Cerebellum (tissue), 4 donors: ENCODE measurements at places on chromosomes 2 and 18.

DNA sequence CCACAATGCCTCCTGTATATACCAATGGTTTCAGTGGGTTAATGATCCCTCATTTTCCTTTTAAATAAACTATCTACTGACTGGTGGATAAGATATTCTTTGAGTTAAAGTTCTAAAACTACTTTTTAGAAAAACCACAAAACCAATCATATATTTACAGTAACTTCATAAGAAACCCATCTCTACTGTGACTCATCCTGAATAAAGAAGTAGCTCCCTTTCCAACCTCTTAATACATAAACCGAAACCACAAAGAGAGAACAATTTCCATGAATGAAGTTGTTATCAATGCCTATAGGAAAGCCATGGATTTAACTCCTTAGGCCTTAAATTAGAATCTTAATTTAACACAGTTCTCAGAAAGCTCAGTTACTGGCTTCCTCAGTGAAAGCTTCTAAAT, 227.0 kb upstream of the SMAD7 start:
- no peak for DNase-seq

DNA sequence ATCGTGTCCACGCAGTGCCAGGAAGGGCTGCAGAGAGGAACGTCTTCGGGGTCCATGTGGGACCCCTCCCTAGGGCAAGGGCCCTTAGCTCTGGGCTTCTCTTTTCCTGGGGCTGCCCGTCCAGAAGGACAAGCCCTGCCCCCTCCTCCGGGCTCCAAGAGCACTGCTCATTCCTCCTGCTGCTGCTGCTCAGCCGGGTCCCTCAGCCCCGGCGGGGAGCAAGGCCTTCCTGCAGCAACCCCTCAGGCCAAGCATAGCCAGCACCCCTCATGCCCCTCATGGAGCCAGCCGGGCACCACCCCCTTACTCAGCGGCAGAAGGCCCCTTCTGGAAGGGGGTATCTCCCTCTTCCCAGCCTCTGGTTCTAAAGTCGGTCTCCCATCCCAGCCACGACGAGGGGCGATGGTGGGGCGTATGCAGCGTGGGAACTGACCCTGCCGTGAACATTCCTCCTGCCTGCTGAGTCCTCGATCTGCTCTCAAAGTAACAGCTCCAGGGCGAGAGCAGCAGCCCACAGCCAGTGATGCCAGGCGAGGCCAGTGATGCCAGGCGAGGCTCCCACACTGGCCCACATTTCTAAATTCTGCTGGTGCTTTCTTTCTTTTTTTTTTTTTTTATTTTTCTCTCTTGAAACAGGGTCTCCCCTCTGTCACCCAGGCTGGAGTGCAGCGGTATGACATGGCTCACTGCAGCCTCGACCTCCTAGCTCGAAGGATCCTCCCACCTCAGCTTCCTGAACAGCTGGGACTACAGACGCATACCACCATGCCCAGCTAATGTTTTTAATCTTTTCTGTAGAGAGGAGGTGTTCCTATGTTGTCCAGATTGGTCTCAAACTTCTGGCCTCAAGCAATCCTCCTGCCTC, 99.7 kb downstream of the HDAC4 start:
- no peak for DNase-seq

- peak; percentile 90 for DNase-seq
These were observed 358.0 kb downstream of the HRH4 start for GRCh38 chr18:24818441-24818840.

DNA sequence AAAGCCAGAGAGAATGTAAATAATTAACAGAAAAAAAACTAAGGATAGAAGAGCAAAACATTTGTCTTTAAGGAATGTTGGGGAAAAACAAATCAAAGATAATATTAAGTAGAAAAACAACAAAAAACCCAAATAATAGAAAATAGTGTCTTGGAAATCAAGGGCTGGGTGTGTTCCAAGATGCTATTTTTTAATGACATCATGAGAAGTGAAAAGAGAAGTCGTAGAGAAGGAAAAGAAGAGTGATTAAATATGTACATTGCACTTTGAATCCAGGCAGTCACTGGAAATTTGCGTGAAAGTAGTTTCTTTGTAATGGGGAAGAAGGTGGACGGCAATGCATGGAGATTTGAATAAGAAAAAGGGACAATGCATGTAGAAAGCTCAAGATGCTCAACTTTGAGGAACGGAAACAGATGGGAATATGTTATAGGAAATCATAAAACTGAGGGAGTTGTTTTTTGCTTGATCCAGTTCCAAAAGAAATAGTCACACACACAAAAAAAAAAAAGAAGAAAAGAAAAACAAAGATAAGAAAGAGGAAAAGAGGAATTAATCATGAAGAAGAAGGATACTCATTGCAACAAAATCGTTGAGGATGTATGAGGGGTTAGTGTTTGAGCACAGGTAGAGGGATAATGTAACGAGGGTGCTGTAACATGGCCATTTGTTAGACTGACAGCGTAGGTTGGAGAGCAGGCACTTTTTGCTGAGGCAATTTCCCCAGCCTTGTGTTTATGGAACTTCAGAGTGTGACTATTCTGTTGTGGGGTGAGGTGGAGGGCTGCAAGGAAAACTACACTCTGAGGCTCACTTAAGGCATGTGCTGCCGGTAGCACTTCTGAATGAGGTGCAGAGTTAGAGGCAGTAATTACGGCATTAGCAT, 184.1 kb downstream of the CALCRL start:
- no peak for DNase-seq

GRCh38 chr2:45843136-45843535, 191.7 kb downstream of the PRKCE start:
- no peak for DNase-seq

DNA sequence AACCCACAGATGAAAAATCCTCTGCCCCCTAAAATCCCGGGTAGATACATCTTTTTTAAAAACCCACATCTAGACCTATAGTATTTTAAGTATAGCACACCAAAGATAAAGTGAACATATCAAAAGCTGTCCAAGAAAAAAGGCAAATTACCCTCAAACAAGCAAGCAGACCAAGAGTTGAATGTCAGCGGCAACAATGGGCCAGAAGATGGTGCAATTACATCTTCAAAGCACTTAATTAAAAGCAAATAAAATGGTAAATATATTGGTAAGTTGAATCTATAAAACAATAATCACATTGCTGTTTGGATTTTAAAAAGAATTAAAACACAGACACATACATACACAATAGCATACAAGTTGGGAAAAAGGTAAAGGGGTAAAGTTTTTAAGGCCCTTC, 98.5 kb downstream of the MYOM1 start:
- DNase-seq, result no peak

DNA sequence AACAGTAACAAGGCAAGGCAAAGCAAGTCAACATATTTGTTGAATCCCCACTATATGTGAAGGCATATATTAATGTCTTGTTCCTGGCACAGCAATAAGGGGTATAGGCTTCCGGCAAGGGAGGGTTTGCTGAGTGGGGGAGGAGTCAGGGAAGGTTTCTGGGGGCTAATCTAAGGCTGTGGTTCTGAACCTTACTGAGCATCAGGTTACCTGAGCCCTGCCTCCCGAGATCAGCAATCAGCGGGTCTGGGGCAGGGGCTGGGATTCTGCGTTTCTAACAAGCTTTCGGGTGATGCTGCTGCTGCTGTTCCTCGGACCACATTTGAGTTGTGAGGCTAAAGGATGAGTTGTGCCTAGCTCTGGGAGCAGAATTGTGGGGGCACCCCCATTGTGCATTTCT, 401.7 kb upstream of the SPRED2 start:
- DNase-seq, result no peak

GRCh38 chr2:36858551-36859365, 107.6 kb downstream of the STRN start:
- no peak for DNase-seq

- DNase-seq, result no peak
These were observed 89.7 kb downstream of the BABAM2 start for GRCh38 chr2:27980242-27980641.

DNA sequence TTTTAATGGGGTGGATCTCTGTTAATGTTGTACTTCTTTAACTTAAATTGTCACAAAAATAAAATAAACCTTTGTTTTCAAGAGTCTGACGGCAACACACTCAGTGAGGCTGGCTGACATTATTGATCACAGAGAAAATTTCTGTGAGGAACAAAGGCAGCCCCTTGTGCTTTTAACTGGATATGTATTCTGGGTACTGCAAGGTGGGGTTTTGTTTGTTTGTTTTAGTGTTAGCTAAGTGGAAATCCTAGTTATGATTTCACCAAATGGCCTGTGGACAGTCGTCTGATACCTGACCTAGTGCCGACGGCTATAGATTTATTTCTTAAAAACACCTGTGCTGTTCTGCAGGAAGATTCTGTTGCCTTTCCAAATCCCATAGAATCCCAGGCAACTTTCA, 1329.5 kb upstream of the ZEB2 start:
- no peak for DNase-seq

GRCh38 chr2:116987447-116987846, 827.0 kb upstream of the DDX18 start:
- DNase-seq, result no peak

DNA sequence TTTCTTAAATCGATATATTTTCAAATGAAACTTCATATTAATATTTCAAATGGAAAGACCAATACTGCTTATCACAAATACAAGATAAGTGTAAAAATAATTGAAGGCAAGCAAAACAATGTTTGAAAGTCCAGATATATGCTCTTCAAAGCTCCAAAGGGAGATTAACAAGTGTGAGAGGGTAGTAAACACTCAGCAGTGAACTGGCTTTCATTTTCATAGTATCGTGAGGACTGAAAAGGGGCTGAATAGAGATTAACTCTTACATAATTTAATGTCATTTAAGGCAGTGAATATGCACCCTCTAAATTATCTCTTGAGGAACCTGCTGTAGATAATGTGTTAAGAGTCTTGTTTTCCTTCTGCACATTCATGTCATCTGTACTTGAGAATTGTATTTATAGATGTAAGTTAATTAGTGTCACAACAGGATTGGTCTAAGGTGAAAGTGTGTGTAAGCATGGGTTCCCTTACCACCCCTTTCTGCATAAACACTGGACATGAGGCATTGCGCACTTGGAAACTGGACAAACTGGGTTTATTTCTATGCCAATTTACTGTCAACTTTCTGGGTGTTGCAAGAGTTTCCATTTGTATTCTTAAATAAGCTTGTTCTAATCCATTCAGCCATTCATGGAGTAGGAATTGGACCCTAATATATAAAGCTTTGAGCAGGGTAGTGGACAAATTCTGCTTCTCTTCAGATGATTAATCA, 76.7 kb upstream of the SESTD1 start:
- no peak for DNase-seq

DNA sequence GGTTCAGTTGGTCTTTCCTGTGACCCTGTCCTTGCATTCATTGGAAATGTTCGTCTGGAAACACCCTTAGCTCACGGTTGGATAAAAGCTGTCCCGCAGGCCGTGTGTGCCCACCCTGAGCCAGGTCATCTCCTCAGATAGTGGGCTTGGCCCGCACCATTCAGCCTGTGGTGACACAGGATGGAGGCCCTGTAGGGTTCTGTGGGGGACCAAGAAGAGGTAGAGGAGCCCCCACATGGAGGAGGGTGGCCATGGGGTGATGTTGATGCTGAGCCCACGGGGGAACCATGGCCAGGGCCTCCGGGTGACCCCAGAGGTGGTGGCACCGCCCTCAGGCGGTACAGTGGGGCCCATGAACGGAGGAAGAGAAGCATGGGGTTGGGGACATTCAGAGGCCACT, 62.7 kb downstream of the ASAP2 start:
- DNase-seq, result no peak

GRCh38 chr2:156756516-156756915, 320.3 kb downstream of the GPD2 start:
- DNase-seq, result no peak

GRCh38 chr2:206396211-206396610, 47.1 kb upstream of the ADAM23 start:
- no peak for DNase-seq

DNA sequence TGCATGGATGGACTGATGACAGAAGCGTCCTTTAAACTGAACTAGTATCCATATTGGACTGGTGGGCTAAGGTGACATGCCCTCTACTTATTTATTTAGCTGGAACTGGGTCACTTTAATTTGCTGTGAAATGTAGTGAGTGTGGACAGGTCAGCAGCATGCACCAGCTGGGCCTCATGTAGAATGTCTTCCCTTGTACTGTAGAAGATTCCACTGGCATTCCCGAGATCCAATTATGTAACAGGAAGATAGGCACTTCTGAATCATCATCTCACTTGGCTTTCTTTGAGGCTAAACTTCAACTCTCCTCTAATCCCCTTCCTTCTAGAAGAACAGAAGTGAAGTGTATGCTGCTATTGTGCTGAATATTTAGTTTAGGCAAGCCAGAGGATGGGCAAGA, 296.2 kb downstream of the SLC8A1 start:
- DNase-seq, result no peak

GRCh38 chr2:185128996-185129395, 530.7 kb downstream of the ZNF804A start:
- no peak for DNase-seq

GRCh38 chr2:9336241-9336575, 87.1 kb downstream of the ITGB1BP1 start:
- DNase-seq, result peak; percentile 28

DNA sequence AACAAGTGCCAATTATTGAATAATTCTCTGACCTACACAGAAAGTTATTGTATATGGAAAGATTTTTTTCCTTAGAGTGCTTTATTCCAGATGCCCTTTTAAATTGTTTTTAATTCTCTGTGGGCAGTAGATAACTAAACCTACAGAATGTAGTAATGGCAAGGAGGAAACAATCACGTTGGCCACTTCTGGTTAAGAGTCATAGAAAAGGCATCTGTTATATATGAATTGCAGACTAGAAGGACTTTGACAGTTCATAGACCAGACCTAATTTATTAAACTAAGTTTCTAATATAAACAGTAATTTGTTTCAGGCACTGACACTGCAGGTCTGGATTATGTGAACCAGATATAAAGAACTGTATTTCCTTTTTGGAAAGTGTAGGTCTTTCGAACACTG, 607.5 kb downstream of the PLCL1 start:
- no peak for DNase-seq

GRCh38 chr2:231764760-231765159, 16.3 kb downstream of the PDE6D start:
- no peak for DNase-seq

DNA sequence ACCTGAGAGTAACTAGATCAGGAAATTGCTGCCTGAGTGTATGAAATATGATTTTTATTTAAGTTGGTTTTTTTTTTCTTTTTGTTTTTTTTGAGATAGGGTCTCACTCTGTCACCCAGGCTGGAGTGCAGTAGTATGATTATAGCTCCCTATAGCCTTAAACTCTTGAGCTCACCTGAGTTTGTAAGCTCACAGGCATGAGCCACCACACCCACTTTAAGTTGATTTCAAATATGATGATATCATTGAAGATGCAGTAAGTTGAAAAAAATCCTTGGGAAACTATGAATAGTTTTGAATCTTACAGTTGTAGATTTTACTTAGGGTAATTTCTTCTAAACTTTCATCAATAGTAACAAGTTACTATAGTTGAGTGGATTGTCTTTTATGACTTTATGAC, 234.7 kb downstream of the ZNF407 start:
- DNase-seq, result no peak

DNA sequence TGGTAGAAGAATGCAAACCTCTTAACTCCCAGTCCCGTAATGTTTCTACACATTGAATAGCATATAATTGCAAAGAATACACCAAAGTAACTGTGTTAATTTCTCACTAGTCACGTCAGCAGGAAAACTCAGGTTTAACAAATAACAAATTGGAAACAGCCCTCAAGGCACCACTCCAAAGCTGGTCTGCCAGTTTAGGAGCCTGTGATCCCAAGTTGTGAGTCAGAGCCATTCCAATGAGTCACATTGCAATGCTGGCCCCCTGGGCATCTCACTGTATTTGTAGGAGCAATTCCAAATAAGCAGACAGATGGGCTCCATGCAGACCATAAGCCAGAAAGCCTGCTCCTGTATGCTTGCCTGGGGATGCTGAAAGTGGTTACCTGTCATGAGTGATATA, 143.2 kb upstream of the SETBP1 start:
- DNase-seq, result no peak
